ENCODE measurements at places on chromosomes 7 and 10.

GRCh38 chr10:114517368-114518250 lies 113.3 kb upstream of the AFAP1L2 start:
- DNase-seq, result no peak

DNA sequence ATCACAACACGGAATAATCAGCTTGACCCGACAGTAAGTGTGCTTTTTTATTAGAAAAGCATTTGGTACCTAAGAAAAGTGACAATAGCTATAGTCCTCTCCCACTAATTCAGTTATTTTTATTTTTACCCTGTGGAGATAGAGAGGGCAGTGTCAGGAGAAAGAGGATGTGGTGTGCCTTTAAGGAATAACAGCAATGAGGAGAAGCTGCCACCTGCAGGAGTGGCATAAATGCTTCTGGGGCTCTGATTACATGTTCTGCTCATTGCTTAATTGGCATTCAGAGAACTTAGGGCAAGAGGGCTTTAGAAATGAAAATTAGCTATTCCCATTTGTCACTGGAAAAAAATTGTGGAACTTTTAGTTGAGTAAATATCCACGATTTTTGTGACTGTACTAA lies 60.1 kb downstream of the DENND11 start:
- DNase-seq, result no peak

DNA sequence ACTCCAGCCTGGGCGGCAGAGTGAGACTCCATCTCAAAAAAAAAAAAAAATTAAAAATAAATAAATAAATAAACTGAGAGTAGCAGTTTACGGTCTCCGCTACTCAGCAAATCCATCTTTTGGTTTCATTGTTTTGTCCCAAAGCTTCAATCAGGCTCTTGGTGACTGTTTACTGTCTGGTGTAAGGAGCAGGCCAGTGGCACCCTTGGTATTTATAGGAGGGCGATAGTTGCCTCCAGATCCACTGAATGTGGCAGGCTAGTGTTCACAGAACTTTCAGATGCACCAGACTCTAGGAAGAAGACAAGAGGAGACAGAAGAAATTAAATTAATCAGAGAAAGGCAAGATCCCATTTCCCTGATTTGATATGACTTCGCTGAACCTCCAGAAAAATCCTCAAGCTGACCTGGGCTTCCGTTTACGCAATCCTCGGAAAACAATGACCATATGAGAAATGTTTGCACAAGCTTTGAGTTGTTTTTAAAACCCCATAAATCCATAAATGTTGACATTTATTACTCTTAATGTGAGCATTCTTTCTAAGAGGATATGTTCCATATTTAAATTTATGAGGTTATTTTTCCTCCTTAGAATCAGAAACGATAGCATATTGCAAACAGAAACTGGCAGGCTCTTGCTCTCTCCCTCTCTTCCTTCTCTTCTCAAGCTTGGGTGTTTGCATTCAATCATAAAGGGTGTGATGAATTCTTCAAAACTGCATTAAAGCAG lies 7.1 kb upstream of the MUC3A start:
- DNase-seq, result no peak

- DNase-seq, result no peak
Observed at GRCh38 chr10:43573250-43574000, 991 bp downstream of the ZNF239 start.

- no peak for DNase-seq
Observed at GRCh38 chr10:4579844-4580243, 246.2 kb upstream of the AKR1E2 start.

DNA sequence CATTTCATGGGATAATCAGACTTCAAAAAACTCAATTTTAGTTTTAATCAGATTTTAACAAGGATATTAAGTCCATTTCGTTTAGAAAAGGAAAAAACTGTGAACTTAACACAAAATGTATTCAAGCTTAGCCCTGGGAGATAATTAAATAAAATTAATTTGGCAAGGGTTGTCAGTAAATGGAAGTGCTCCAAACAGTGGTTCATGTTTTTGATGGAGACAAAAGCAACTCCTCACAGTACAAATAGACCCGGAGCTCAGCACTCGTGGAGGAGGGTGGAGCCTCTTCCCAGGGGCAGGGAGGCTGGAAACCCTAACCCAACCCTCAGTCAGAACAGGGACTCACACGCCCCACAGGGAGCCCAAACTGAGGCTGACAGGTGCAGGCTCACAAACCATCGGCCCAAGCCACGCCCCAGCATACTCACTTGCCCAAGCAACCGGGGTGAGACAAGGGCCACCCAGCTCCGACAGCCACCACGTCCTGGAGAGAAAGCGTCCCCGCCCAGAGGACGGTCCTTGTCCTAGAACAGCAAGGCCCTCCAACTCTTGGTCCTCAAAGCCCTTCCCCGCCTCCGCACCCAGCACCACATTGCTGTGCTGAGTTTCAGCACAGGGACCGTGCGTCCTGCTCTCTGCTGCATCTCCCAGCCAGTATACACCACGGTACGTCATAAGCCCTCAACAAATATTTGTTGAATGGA lies 39.8 kb downstream of the MAD1L1 start:
- DNase-seq, result no peak

DNA sequence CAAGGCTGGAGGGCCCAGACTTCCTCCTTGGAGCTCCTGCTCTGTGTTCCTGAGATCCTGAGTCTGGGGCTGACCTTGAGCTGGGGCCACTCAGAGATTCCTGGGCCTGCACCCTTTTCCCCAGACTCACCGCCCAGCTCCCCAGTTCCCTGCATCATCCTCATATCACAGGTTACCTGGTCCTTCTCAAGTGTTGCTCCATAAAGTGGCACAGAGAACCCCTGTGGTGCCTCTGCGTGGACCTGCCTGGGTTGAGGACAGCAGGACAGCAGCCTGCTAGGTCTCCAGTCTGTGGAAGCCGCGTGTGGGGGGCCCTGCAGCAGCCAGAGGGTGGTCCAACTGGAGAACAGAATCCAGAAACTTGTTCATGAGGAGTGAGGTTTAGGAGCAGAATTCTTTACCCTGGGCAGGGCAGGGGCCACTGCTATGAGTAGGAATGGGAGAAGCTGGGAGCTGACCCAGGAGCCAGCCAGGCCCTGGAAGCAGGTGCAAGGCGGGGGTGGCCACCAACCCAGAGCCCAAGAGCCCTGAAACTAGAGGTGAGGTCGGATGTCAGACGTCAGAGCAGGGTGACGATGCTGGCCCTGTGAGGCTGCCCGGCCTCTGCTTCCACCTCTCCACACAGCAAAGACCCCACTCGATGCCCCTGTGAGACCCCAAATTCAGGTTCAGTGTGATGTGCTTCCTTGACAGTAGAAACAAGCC lies 299.4 kb downstream of the TCERG1L start:
- DNase-seq, result no peak

GRCh38 chr7:37420946-37421695 lies 27.5 kb downstream of the ELMO1 start:
- DNase-seq, result no peak

- DNase-seq, result peak; percentile 31
Observed at GRCh38 chr7:81462672-81463071, 307.2 kb downstream of the HGF start.

- no peak for DNase-seq
Observed at GRCh38 chr7:151763420-151763984, 113.4 kb downstream of the PRKAG2 start.

DNA sequence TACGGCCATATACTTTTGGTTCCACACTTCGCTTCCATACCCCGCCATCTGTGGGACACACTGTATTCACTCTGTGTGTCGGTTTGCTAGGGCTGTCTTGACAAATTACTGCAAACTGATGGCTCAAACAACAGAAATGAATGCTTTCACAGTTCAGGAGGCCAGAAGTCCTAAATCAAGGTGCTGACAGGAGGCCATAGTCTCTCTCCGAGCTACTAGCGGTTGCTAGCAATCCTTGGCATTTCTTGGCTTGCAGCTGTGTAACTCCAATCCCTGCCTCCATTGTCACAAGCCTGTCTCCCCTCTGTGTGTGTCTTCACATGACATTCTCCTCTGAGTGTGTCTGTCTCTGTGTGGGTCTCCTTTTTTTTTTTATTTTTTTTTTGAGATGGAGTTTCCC lies 28.9 kb upstream of the BMPR1A start:
- DNase-seq, result no peak

DNA sequence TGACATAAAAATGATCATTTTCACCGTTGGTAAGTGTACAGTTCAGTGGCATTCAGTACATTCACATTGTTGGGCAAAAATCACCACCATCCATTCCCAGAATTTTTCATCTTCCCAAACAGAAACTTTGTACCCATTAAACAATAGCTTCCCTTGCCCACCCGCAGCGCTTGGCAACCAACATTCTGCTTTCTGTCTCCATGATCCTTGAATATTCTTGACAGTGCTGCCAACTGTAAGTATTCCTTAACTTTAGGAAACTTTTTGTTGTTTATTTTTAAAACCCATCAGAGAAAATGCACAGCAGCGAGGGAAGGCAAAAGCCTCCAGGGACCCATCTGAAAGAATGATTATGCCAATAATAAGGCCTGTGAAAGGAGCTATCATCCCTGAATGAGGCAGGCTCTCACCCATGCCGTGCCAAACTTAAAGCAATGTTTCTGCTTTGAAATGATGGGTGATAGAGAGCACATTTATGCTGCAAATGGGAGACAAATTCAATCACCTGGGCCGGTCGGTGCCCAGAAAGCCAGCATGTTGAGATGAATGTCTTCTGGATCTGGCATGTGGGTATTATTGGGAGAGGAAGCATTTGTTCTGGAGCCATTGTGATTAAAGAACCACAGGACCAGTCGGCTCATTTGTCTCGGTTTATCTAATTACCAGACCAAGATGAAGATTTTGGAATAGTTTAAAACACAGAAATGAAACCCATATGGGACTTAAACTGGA lies 202.1 kb upstream of the NPVF start:
- DNase-seq, result no peak

DNA sequence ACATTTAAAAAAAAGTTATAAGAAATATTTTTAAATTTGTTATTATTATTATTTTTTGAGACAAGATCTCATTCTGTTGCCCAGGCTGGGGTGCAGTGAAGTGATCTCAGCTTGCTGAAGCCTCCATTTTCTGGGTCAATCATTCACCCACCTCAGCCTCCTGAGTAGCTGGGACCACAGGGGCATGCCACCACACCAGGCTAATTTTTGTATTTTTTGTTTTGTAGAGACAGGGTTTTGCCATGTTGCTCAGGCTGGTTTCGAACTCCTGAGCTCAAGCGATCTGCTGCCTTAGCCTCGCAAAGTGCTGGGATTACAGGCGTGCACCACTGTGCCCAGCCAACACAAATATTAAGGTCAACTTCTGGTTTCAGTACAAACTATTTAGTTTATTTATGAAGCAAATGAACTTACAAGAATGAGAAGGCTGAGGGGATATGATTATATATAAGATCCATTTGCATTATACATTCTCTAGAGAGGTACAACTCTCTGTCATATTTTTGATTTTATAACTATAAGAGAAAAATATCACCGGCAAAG lies 45.9 kb upstream of the FAM133B start:
- DNase-seq, result no peak

GRCh38 chr10:5968037-5968680 lies 9.2 kb downstream of the IL15RA start:
- DNase-seq, result no peak

GRCh38 chr7:96910486-96910885 lies 94.9 kb upstream of the DLX6 start:
- no peak for DNase-seq

DNA sequence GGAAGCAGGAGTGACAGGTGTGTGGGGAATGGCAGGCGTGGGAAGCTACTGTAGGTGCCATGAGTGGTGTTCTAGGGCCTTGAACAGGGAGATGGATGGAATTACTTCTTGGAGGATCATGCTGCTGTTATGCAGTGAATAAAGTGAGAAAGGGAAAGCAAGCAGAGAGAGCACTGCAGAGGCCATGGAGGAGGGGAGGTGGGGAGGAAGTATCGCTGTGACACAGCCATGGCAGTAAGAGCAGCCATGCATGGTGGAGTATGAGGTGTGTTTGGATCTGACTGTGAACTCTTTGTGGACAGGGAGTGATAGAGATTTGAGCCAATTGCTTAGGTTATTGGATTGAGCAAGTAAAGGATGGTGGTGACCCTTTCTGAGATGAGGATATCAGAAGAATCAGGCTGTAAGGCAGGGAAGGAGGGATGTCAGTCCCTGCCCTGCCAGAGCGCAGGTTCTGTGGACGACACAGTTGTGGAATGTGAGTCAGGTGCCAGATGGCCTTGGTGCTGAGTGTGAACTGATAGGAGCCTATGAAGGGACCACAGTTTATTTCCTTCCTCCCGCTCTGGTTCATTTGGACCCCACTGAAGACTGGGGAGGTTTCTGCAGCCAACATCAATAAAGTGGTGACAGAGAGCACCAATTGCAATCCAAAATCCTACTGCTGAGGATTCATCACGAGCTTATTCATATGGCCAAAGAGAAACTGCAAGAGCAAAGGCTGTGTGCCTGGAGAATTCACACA lies 105.5 kb upstream of the TMEM72 start:
- no peak for DNase-seq
